MCF 10A (cell line): ENCODE measurements at places on chromosomes 1 and 21. TPM values are rescaled to one million over a fixed set of nuclear protein-coding genes. Genes with fewer than 3 reads are reported as not detected.

DNA sequence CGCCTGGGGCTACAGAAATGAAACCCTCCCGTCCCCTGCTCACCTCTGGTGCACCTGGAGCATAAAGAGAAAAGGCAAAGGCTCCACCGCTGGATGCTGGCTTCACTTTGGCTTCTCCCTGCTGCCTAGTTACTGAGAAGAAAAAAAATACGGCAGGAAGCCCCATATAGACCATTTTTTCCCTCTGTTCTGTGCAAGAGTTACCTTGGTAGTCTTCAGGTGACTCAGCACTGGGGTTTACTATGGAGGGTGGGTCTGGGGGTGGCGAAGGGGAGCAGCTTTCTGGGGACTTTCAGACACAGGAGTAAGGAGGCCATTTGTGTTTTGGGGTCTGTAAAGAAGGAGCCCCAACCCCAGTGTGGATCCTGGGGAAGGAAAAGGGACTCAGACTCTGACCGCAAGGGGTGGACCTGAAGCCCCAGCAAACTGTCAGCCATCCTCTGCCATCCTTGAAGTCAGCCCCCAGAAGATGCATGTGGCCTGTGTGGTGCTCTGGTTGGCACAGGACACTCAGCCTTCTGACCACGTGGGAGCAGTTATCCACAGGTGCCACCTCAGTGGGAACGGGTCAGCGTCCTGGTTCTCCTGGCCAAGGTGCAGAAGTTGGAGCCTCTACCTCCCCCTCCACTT is 25.9 kb upstream of the EPS8L3 start:
- DNase-seq, result no peak

DNA sequence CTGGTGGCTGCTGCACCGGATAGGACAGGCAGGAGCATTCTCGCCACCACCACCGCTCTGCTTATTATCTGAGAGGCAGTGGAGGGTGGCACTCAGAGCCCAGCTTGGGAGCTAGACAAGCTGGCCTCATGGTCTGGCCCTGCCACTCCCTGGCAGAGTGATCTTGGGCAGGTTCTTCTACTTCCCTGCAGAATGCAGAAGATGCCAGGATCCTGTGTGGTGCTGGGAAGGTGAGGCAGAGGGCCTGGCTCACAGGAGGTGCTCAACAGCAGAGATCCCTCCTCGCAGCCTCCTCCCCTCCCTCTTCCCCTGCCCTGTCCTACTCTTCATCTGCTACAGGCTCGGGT is 60.4 kb downstream of the ARHGEF10L start:
- no peak for DNase-seq

DNA sequence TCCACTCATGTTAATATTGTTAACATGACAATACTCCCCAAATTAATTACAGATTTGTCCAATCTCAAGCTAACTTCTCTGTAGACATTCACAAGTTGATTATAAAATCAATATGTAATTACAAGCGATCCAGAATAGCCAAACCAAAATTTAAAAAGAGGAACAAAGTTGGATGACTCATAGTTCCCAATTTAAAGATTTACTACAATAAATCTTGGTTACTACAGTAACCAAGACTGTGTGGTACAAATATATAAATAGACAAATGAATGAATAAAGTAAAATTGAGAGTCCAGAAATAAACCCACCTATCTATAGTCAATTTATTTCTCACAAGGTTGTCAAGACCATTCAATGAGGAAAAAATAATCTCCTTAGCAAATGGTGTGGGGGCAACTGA is 7.1 kb upstream of the KRTAP10-4 start:
- no peak for DNase-seq

- DNase-seq, result no peak
Measured at GRCh38 chr1:187451238-187451637, 622.5 kb downstream of the PLA2G4A start.

- DNase-seq, result no peak
Measured at GRCh38 chr1:25610822-25611630, 5.6 kb upstream of the MAN1C1 start.

DNA sequence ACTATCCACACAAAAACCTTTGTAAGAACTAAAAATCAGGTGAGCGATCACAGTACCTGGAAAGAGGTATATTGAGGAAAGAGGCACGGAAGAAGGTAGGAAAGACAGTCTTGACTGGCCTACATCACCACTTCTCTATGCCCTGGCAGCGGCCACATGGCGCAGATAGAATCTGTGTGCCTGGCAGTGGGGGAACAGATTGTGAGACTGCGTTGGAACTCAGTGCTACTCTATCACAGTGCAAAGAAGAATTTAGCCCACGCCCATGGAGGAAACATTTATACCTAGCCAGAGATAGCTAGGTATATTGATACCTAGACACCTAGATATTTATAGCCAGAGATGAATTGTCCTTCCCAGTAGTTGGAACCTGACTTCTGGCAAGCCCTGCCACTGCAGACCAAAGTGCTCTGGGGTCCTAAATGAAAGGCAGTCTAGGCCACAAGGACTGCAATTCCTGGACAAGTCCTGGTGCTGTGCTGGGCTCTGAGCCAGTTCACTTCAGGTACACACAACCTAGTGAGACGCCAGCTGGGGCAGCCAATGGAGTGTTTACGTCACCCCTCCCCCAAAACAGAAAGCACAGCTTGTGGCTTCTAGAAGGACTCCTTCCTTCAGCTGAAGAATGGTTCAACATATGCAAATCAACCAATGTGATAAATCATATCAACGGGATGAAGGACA is 51.9 kb downstream of the DHX9 start:
- peak; percentile 19 for DNase-seq

- DNase-seq, result no peak
Measured at GRCh38 chr1:15414445-15414983, 4.8 kb downstream of the EFHD2 start.

DNA sequence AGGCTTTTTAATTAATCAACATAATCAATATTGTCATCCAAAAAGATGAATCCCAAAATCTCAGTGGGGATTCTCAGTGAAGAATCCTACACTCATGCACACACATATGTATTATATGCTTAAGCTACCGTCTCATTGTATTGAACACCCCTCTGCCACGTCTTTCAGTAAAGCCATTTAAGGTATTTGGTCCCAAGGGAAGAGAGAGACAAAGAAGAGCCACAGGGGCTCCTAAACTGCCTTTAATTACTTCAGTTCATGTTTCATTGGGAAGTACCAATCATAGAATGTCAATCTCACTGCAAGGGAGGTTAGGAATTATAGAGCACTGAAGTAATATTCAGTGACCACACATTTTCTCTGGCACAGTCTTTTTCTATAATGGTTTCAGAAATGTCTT is 388.6 kb upstream of the NEGR1 start:
- DNase-seq, result no peak

DNA sequence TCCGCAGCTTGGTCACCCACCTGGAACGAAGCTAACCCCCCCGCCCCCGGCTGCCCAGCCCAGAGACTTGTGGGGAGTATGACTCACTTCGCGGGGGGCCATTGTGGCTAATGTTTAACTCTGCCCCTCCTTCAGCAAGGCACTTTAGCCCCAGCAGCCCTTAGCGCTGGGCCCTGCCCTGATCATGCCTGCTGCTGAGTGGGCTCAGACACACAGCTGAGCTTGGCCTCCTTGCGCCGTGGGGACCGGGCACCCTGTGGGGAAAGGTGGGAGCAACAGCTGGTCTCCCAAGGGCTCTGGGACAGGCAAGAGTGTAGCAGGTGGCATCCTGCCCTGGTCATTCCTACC is 6.3 kb upstream of the LAD1 start:
- DNase-seq, result no peak

DNA sequence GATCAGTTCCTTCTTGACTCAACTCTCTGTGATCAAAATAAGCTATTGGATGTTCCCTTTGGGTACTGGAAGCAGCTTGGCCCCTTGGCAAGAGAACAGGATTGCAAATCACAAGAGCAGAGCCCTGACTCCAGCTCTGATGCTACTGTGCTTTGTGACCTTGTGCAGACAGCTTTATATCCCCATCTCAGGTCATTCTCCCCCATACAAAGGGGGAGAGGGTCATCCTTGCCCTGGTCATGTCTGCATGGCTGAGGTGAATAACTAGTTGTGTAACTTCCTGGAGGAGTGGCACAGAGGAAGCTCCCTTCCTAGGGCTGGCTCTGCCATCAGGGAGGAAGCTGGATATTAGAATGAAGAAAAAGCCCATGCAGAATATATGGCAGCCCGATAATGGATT is 142.9 kb downstream of the DHRS3 start:
- no peak for DNase-seq

GRCh38 chr1:65791396-65791795 is 1.3 kb upstream of the PDE4B start:
- DNase-seq, result peak; percentile 51

DNA sequence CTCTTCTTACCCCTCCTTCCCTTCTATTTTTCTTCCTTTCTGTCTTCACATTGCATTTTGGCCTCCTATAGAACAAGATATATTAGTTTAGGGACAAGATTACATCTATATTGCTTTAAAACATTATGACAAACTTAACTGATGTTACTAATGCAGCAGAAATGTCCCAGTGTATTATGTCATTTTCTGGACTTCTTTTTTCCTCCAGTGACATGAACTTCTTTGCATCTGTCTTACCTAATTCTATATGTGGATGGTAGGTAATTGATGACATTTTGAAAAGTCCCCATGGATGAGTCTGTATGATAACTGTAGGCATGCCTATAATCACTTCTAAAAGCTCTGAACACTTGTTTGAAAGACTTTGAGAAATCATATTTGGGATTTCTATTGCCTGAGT is 89.5 kb downstream of the FNBP1L start:
- DNase-seq, result no peak

DNA sequence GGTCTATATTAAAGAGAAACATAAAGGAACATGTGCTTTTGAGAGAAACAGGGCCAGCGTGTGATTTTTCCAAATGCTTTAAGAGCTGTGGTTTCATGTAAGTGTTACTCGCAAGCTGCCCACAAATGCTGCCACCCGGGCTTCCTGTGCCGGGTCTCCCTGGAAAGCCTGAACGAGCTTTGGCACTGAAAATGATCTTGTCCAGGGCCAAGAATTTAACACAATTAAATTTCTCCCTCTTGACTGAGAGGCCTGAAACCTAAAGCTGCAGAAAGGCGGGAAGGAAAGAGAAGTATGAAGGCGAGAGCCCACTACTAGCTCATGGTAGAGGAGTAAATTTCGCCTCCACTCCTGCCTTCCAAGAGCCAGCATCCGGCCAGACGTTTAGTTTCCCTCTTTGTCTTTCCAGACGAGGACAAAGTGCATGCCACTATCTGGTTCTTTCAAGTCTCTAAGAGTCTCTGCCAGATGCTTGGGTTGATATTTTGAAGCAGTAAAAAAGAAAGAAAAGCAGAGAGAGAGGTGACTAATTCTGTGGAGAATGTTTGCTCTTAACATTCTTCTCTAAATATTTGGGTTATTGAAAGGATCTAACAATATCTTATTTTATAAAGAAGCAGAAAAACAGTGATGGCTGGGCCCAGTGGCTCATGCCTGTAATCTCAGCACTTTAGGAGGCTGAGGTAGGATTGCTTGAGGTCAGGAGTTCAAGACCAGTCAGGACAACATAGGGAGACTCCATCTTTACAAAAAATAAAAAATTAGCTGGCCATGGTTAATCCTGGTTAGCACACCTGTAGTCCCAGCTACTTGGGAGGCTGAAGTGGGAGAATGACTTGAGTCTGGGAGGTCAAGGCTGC is 100.0 kb upstream of the HNRNPU start:
- DNase-seq, result peak; percentile 57

DNA sequence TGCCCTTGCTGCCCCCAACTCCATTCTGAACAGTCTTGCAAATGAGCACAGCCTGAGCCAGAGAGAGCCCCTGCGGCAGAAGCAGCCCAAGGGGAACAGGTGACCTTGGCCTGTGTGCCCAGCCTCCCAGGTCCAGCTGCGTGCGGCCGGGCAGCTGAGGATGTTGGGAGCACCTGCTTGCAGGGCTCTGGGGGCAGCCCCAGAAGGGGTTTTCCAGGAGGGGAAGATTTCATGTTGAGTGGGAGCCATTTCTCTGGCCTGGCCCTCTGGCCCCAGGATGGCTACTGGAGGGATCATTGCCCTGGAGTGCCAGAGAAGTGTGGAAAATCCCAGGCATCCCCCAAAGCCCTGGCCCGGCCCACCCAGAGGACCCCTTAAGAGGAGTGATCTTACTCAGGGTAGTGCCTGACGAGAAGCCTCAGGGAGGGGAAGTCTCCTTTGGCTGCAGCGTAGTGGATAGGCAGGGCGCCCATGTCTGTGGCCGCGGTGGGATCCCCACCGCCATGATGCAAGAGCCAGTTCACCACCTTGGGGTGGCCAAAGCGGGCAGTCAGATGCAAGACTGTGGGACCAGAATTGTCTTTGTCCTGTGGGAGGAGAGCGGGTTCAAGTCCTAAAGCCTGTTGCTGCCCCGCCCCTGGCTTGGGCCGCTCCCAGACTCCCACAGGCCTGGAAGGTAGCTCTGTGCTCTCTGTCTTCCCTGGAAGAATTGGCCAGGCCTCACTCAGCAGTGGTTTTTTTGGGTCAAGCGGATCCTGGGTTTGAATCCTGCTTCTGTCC is 20.6 kb upstream of the RNU1-4 start:
- no peak for DNase-seq

DNA sequence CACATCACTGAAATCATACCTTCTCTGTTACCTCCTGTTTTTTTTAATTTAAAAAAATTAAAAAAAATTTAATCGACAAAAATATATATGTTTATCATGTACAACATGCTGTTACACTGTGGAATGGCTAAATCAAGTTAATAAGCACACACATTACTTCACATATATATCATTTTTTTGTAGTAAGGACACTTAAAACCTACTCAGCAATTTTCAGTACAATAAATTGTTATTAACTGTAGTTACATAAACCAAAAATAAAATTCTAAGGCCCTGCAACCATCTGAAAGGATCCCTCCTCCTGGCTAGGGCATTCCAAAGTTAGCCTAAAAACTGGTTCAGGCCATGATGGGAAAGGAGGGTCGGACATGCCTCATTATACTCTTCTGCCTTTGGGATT is 23.6 kb upstream of the COQ8A start:
- no peak for DNase-seq

- no peak for DNase-seq
Measured at GRCh38 chr1:47872886-47873285, 124.3 kb downstream of the TRABD2B start.

Gene SEMA6C
- total RNA-seq, result 2.3 and 9.5 TPM in 2 replicates

Gene SMYD2
- total RNA-seq, result 54.5 and 75.1 TPM in 2 replicates

Gene KRTAP12-2
- total RNA-seq, result not detected in 2 replicates

Gene RGS13
- total RNA-seq, result not detected in 2 replicates

Gene OR2L13
- total RNA-seq, result not detected in 2 replicates

Gene GPR3
- 0.47 and 0.65 TPM in 2 replicates for total RNA-seq

Gene NADK
- 106 and 107 TPM in 2 replicates for total RNA-seq

Gene C1orf87
- total RNA-seq, result not detected in 2 replicates

Gene REG4
- not detected in 2 replicates for total RNA-seq

Gene COL8A2
- not detected in 2 replicates for total RNA-seq

Gene PLA2G2A
- not detected in 2 replicates for total RNA-seq

Gene KCND3
- total RNA-seq, result not detected in 2 replicates

Gene CFHR5
- total RNA-seq, result not detected in 2 replicates

Gene FOXD2
- 0.27 and 0.44 TPM in 2 replicates for total RNA-seq
